Ecto neural progenitor cell (in vitro differentiated cells): ENCODE measurements at places on chromosomes 3 and 15.

GRCh38 chr3:109316162-109316730 lies at the start of gene DPPA2:
TSS of gene DPPA2 (minus strand) at chr3:109316517. CDS start at chr3:109314542, 1,975 bp downstream.
- peak; percentile 62 for DNase-seq

- DNase-seq: no peak
Measured at GRCh38 chr3:65888196-65888595, 150.5 kb downstream of the MAGI1 start.

- DNase-seq: no peak
Measured at GRCh38 chr3:153848702-153849101, 272.5 kb upstream of the ARHGEF26 start.

DNA sequence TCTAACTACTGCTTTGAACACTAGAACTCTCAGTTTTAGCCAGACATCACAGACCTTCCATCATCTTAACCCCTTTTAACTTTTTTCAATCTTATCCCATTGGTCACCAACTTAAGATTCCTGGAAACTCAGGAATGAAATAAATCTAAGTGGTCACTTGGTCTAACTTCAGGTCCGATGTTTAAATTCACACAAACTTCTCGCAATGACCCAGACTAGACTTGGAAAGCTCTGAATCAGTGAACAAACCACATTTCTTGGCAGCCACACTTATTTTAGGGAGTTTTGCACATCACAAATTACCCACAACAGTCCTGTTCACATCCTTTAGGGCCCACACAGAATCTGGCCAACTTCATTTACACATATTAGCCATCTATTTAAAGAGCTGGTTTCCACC lies 118.9 kb downstream of the MAGI1 start:
- DNase-seq: no peak

GRCh38 chr15:64687688-64688087 lies 87.7 kb downstream of the RBPMS2 start:
- no peak for DNase-seq

DNA sequence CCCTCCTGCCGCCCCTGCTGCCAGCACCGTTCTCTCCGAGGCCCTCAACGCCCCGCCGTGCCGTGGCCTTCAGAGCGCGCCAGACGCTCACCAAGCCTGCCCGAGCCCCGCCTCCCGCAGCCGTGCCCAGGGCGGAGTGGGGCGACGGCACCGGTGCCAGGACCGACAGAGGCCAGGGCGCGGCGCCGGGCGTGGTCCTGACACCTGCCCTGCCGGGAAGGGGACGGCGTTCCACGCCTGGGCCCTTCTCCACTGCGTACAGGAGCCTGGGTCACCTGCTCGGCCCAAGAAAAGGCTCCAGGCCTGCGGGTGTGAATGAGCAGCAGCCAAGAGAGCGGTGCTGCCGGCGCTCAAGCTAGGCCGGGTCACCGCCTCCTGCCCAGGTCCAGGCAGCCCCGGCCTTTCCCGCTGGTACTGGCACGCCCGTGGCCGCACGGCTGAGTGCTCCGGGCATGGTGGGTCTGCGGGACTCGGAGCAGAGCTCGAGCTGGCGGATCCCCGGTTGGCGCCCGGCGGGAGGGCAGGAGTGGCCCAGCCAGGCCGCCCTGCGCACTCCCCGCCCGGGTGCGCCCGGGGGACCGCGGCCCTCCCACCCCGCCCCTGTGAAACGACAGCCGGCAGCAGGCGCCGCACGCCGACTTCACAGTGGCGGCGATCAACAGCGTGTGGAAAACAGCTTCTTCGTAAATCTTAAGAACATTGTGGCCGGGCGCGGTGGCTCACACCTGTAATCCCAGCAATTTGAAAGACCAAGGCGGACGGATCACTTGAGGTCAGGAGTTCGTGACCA lies 4.2 kb downstream of the OCA2 start:
- peak; percentile 60 for DNase-seq

DNA sequence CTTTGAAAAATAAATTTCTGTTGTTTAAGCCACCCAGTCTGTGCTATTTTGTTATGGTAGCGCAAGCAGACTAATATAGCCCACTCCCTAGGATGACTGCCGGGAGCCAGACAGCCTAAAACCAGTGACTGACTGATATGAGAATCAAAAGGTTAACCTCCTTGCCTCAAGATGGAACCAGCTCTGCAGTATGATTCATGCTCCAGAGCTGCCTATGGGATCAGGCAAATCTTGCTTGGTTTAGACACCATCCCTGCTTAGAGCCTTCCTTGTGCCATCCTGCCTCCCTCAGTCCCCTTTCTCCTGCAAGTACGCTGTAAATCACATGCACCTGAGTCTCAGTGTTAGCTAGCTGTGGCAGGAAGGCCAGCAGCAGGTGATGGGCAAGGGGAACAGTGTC lies 39.3 kb downstream of the TRANK1 start:
- no peak for DNase-seq

GRCh38 chr15:101447168-101447533 lies 42.4 kb downstream of the PCSK6 start:
- DNase-seq: no peak
